AG09319 (cell line): ENCODE measurements at places on chromosomes 16 and 17.

DNA sequence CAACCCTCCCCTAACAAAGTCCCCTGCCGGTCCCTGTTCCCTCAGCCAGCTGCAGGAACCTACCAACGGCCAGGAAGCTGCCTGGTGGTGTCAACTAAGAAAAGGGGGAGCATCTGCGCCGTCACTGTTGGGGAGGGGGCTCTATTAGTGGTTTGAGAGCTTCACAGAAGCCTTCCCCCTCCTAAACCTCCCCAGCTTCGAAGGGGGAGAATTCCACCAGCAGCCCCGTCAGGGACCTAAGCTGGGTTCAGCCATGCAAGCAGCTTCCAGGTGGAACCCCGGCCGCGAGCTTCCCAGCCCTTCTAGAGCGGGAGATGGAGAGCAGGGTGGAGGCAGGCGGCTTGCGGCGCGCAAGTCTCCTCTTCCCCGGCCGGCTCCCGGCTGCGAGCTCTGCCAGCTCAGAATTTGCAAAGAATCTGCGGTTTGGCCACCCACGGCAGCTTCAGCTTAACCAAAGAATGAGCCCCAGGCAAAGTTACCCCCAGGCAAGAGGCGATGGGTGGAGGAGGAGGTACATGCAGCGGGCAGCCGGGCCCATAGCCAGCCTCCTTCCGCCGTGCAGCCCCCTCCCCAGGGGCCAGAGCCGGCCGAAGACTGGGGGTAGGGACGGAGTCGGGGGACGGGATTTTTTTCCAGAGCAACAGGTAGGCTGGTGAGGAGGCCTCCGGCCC, 33.7 kb downstream of the DDX19A start:
- DNase-seq: peak; percentile 76

GRCh38 chr17:77475016-77475976, 334.5 kb downstream of the SEC14L1 start:
- DNase-seq: no peak

GRCh38 chr16:4693956-4694641, 737 bp downstream of the NUDT16L1 start:
- DNase-seq: no peak

GRCh38 chr17:77370586-77370985, 229.8 kb downstream of the SEC14L1 start:
- DNase-seq: no peak

GRCh38 chr17:74085434-74085833, 118.0 kb upstream of the RPL38 start:
- no peak for DNase-seq

- no peak for DNase-seq
Observed at GRCh38 chr16:31427441-31428278, 500 bp downstream of the COX6A2 start.

DNA sequence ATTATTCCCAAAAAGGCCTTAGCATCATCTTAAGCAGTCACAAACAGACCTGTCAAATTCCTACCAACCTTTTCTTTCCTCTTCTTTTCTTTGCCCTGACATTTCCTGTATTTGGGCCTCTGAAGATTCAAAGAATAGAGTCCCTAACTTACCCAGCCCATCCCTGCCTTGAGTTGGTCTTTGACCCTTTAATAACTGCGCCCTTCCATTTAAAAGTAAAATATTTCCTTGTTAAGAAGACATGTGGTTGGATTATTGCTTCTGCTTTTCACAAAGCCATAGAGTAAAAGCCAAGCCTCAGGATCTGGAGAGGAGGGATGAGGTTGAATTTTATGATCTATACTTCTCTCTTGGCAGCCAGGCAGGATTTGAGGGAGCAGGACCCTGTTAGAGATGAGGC, 13.2 kb upstream of the CCL23 start:
- no peak for DNase-seq

DNA sequence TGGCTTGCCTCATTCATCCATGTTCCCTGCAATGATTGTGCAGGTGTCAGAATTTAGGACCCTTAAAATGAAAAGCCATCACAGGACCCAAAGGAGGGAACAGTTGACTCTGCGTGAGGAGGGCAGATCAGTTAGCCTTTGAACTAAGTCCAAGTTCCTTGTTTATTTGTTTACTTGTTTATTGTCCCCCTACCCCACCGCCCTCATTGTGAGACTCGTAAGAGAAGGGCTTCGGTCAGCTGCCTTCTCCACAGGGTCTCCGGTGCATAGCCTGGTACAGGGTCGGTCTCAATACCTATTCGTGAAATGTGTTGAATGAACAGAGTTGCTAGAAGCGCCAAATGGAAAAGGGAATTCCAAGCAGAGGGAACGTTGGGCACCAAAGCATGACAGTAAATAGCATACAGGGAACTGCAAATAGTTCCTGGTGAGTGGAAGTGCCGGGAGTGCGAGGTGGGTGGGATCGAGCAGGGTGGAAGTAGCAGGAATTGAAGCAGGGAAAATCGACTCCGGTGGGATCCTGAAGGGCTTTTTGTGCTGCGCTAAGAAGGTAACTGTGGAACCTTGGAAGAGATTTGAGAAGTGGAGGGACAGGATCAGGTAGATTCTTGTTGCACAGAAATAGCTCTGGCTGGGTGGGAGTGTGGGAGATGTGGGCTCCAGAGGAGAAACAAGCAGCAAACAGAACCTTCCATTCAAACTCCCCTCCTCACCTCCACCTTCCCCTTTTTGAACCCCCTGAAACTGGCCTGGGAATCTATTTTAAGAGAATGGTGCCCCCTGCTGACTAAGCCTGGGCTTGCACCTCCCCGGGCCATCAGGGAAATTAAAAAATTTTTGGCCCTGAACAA, 12.7 kb downstream of the SLC35B1 start:
- no peak for DNase-seq

- peak; percentile 54 for DNase-seq
Observed at GRCh38 chr17:76682296-76682695, 28.5 kb downstream of the MXRA7 start.

- DNase-seq: peak; percentile 79
Observed at GRCh38 chr17:61416540-61417363, 17.1 kb downstream of the TBX2 start.

- no peak for DNase-seq
Observed at GRCh38 chr17:19978209-19978802, 678 bp upstream of the AKAP10 start.

DNA sequence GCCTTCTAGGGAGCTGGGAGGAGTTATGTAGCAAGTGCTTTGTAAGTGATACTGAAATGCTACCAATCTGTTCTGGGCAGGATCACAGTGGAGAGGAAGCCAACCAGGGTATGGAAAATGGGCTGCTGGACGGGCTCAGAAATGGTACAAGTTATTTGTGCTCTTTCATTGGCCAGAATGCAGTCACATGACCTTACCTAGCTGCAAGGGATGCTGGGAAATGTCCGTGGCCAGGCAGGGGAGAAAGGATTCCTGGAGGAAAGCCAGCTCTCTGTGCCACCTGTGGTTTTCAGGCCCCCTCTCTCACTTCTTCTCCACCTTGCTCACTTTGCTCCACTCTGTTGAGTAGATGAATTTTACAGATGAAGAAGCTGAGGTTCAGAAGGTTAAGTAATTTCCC, 4.8 kb downstream of the EEF2K start:
- DNase-seq: no peak

DNA sequence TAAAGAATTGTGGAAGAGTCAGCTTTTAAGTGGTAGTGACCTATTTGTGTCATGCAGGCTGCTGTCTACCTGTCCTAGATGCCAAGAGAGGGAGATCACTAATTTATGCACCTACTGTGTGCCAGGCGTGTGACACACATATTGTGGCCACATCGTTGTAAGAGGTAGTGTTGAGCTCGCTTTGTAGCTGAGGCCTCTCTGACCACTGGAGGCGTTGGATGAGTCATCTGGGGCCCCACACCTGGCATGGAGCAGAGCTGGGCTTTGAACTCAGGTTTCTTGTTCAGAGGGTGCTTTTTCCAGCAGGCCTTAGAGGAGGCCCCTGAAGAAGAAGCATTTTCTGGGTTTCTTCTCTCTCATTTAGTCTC, 52.3 kb upstream of the LGALS9 start:
- DNase-seq: no peak

DNA sequence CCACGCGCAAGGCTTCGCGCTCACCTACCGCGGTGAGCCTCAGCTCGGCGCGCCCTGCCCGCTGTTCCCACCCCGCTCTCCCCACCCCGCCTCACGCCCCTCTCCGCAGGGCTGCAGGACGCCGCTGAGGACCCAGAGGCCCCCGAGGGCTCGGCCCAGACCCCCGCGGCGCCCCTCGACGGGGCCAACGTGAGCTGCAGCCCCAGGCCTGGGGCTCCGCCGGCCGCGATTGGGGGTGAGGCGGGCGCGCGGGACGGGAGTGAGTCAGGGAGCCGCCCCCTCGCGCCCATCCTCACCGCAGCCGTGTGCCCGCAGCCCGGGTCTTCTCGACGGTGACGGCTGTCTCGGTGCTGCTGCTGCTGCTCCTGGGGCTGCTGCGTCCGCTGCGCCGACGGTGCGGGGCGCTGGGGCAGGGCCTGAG, 1.9 kb upstream of the PAQR4 start:
- DNase-seq: no peak

DNA sequence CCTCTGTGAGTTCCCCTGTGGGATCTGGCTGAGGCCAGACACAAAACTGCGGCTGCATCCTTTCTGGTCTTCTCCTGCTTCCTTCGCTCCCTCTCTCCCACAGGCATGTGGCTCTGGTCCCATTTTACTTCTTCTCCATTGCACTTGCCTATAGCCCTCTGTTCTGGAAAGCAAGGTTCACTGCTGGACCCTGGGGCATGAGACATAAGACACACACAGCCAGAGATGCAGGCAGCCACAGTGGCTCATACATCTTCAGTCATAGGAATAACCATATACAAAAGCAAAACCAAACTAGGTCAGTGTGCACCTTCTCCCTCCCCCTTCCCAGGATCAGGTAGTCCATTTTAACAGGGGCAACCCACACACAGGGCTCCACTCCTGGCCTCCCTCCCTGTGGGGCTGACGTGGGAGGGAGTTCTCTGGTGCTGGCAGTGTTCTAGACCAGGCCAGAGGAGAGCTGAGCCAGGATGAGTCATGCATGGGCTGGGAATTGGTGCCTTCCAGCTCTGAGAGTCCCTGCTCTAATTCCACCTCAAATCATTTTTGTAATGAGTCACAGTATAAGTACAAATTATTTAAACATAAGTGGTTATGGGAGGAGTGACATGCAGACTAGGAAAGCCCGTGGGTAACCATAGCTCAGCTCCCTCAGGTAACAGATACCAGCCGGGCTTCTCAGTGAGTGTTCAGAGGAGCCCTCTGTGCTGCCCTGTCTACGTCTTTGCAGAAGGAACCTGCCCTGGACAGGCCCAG, 58.0 kb downstream of the ASIC2 start:
- DNase-seq: peak; percentile 74

DNA sequence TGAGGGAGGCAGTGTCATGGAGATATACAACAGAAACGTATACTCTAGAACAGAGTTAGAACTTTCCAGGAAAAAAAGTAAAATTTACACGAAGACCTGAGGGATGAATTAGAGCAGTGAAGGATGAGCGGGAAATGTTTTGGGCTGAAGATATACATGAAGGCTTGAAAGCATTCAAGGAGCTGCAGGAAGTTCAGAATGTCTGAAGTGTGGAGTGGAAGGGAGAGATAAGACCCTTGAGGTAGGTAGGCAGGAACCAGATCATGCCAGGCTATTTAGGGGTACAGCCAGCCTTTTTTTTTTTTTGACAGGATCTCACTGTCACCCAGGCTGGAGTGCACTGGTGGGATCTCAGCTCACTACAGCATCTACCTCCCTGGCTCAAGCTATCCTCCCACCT, 3.2 kb upstream of the NLK start:
- DNase-seq: no peak

GRCh38 chr17:80995131-80995530, 3.5 kb downstream of the CHMP6 start:
- DNase-seq: no peak

- DNase-seq: no peak
Observed at GRCh38 chr17:41678907-41679739, 9.6 kb upstream of the EIF1 start.

DNA sequence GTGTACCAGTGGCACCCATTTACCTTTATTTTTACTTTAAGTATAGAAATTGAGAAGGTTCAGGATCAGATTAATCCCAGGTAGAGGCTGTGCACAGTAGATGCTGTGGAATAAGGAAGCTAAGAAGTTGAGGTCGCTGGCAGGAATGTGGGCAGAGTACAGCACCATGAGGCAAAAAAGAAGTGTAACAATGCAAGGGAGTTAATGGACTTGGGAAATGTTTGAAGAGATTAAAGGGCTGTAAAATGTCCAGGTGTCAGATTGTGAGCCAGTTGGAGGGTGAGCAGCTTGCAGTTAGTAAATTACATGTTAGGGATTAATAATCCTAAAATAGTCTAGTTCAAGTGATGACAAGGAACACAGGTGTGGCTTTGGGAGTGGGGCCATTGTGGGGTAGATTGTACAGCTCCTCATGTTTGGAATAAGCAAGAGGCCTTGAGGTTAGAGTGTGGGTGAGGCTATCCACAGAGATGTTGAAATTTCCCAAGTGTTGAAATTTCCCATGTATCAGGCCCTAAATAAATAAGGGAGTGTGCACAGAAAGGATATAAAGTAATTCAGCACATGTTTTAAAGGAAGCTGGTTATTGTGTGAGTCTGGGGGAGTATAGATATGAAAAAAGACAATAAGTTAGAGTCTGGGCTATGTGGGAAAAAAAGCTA, 21.5 kb downstream of the TAT start:
- DNase-seq: no peak

- DNase-seq: no peak
Observed at GRCh38 chr16:85564277-85565051, 48.7 kb upstream of the GSE1 start.

- DNase-seq: no peak
Observed at GRCh38 chr17:38403491-38403890, 24.8 kb upstream of the ARHGAP23 start.

- no peak for DNase-seq
Observed at GRCh38 chr16:29012913-29013553, 28.2 kb downstream of the LAT start.

- no peak for DNase-seq
Observed at GRCh38 chr17:9643611-9644010, 1.7 kb upstream of the USP43 start.

- no peak for DNase-seq
Observed at GRCh38 chr16:26644912-26645543, 421.7 kb upstream of the C16orf82 start.

GRCh38 chr17:37741341-37742115, 3.3 kb downstream of the HNF1B start:
- DNase-seq: no peak

DNA sequence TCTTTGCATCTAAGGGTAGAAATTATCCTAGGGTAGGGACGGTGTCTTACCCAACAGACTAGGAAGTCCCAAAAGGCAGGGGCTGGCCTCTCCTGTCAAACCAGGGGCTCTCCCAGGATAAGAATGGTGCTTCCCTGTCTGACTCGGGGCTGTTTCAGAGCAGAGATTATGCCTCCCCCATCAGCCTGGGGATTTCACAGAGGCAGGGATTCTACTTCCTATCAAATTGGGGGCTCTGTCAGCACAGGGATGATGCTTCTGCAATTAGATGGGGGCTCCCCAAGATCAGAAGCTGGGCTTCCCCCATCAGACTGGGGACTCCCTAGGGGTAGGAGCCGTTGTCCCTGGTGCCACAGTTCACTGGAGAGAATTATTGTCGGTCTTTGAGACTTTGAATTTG, 2.3 kb downstream of the NXPH3 start:
- DNase-seq: no peak
